NCI-H187 treated with DMSO at 0.1 percent for 48 hours (cell line): ENCODE measurements at places on chromosomes 2 and 18.

GRCh38 chr2:1686784-1687105 is 57.6 kb downstream of the PXDN start:
- no peak for DNase-seq

- DNase-seq = no peak
These were observed 1153.3 kb upstream of the TMEFF2 start for GRCh38 chr2:193348055-193348454.

GRCh38 chr2:66432801-66433694 is 1.9 kb upstream of the MEIS1 start:
- peak; percentile 92 for DNase-seq

GRCh38 chr2:45885171-45885621 is 233.7 kb downstream of the PRKCE start:
- DNase-seq = peak; percentile 63

- DNase-seq = no peak
These were observed 1082.3 kb upstream of the TMEFF2 start for GRCh38 chr2:193276988-193277387.

GRCh38 chr2:74618410-74619083 is 29.6 kb downstream of the M1AP start:
- no peak for DNase-seq

- no peak for DNase-seq
These were observed 91.4 kb downstream of the PPP1R1C start for GRCh38 chr2:182077023-182077422.

GRCh38 chr18:48173557-48173956 is 235.6 kb downstream of the ZBTB7C start:
- no peak for DNase-seq

GRCh38 chr2:241978670-241979069 is 109.1 kb downstream of the RTP5 start:
- no peak for DNase-seq

- no peak for DNase-seq
These were observed 44.8 kb downstream of the ARL4C start for GRCh38 chr2:234451852-234452625.
